ENCODE measurements at places on chromosomes 6 and 20. TPM values are rescaled to one million over a fixed set of nuclear protein-coding genes. Genes with fewer than 3 reads are reported as not detected.

- ATAC-seq, result no peak
Observed at GRCh38 chr20:59044295-59044694, 1.7 kb upstream of the PRELID3B start.

Gene PPIL4
- total RNA-seq, result 23.5 TPM

Gene ANKEF1
- 0.87 TPM for total RNA-seq

Gene RCAN2
- total RNA-seq, result 289 TPM

DNA sequence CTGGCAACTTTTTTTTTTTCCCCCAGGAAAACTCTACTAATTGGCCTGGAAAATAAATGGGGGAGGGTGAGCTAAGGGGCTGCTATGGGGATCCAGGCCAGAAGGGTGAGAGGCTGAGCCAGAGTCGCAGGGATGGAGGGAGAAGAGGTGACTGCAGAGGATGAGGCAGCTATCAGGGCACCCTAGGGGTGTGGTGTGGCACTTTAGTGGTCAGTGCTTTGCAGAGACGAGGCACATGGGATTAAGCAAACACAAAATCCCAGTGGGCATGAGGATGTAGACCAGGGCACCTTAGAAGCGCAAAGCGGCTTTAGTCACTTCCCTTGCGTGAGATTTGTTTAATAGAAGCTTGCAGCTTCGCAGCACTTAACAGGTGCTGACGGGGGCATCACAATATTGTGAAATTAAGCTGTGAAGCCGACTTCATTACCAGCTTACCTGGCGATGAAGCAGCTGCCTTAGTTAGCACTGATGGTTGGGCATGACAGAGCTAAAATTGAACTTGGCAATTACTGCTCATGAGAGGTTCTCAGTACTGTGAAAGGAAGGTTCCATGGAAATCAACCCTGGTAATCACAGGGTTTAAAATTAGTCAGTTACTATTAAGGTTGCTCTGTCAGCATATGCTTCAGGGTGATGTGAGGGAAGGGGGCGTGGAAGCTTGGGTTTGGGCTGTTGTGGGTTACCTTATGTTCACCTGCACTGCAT, 26.0 kb downstream of the TOX2 start:
- ATAC-seq, result no peak
